ENCODE measurements at places on chromosomes 2 and 18.

GRCh38 chr18:76412818-76413565, 82.0 kb downstream of the ZNF516 start:
- DNase-seq, result no peak

DNA sequence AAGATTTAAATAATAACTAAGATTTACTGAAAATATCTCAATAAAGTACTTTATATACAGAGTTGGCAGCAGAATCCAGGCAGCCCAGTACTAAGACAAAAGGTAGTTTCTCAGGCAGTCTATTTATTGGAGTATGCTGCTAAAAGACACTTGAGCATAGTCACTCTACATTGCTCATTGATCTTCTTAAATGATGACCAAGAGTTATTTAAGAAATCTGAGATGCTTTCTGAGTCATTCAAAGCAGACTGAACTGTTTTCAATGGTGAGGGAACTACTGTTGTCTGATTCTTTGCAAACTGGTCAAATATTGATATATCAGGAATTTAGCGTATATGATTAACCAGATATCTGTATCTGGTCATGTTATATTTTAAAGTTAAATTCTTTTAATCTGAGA, 133.6 kb downstream of the PHLPP1 start:
- DNase-seq, result no peak

DNA sequence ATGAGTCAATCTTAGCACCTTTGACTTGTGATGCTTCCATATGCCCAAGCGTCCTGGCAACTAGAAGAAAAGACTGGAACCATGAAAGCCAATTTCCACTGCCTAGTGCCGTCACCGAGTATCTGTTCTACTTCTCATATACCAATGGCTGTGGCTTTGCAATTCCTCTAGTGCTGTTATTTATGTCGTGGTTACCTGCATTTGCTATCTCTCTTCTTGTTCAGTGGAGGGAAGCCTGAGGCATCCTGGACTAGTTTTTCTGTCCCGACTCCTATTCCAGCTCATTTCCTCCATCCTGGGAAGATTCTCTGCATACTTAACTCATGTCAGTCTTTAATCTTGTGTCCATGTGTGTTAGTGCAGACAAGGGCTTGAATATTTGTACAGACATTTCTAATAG, 117.9 kb downstream of the FEZ2 start:
- no peak for DNase-seq

DNA sequence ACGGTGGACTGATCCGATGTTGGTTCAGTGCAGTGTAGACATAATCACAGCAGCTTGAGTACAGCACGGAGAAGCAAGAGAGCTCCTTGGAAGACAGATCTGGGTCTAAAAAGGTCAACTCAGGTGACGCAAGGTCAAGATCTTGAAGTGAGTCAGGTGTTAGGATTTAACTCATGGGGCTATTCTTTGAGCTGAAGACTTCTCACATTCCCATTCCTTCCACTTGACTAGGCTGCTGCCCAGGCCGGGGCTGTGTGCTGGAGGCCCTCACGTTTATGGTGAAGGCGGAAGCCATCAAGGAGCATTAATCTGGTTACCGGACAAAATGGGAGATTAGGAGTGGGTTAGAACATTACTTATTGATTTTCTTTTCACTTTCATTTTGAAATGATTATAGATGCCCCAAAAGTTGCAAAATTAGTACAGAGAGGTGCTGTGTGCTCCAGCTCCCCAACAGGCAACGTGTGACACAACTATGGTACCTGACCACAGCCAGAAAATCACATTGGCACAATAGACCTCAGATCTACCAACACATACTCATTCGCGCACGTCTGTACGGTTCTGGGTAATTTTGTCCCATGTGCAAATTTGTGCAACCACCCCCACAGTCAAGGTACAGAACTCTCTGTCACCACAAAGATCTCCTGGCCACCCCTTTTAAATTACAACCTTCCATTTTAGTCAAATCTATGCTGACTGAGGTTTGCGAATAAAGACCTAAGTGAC, 77.6 kb upstream of the SEC11C start:
- no peak for DNase-seq

GRCh38 chr2:47641366-47641765, 141.6 kb upstream of the MSH6 start:
- DNase-seq, result no peak

GRCh38 chr18:28147674-28148171, 29.2 kb downstream of the CDH2 start:
- DNase-seq, result no peak

GRCh38 chr2:86016581-86016980, 89.1 kb downstream of the POLR1A start:
- no peak for DNase-seq

Measured in activated CD8-positive, alpha-beta memory T cell treated with anti-CD3 and anti-CD28 coated beads for 1 hour (primary cell).